ENCODE measurements at places on chromosomes 11 and 22.

- DNase-seq: no peak
Measured at GRCh38 chr22:17781319-17782031, 7.2 kb upstream of the BID start.

DNA sequence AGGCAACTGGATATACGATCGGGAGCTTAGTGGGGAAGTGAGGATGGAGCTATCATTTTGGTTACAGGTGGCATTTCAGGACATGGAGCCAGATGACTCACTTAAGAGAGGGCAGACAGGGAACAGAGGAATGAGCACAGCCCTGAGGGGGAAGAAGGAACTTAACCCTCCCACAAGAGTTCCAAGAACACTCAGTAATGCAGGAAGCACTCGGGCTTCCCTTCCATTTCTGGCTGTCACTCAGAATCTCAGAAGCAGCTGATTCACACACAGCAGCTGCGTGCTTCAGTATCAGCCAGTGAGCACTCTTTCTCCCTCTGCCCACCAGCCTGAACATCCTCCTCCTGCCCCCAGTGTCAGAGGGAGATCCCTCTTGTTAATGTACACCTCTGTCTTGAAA, 34.8 kb downstream of the EFCAB6 start:
- DNase-seq: no peak

GRCh38 chr11:121328967-121329679, 36.6 kb downstream of the SC5D start:
- DNase-seq: no peak

- DNase-seq: no peak
Measured at GRCh38 chr22:45136594-45136993, 27.1 kb upstream of the NUP50 start.

- no peak for DNase-seq
Measured at GRCh38 chr11:78567209-78567608, 7.5 kb downstream of the NARS2 start.

DNA sequence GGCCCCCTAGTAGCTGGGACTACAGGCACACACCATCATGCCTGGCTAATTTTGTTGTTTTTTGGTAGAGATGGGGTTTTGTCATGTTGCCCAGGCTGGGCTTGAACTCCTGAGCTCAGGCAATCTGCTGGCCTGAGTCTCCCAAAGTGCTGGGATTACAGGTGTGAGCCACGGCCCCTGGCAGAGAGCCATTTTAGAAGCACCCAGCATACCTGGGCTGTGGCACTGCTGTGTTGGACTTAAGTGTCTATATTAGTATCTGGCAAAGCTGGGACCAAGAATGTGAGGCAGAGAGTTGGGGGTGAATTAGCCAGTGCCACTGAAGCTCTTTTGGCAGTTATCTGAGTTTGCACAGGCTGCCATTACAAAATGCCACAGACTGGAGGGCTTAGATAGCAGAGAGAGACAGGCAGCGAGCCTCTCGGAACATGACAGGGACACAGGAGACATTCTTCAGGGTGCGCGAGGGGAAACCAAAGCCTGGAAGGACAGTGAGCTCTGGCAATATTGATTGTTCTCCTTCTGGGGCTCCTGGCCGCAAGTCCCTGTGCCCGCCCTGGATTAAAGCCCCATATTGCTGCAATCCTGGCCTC, 87.7 kb upstream of the ALX4 start:
- DNase-seq: no peak

GRCh38 chr11:95611827-95612226, 177.8 kb downstream of the FAM76B start:
- no peak for DNase-seq

Data from NCI-H1436 (cell line).